Inflammatory macrophage treated with lipopolysaccharide for 4 hours (primary cell): ENCODE measurements at places on chromosomes 12 and 14.
A peak's percentile ranks its signal among the peaks of the same experiment; 100 is the strongest.

DNA sequence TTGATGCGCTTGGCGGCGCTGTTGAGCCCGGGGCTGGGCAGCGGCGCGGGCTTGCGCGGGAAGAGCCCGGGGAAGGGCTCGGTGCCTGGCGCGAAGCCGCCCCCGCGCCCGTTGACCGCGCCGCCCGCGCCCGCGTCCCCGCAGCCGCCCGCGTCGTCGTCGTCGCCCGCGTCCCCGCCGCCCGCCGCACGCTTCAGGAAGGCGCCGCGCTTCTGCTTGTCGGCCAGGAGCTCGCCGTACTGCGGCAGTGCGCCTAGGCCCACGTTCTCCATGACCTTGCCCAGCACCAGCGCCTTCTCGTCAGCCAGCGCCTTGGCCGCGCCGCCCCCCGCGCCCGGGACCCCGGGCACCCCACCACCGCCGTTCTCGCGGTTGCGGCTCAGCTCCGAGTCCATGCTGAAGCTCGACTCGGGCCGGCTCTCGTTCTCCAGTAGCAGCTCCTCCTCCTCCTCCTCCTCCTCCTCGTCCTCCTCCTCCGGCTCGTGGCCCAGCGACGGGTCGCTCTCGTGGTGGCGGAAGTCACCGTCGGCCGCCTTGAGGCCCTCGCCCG, 97.2 kb downstream of the BCL11B start:
- DNase-seq: no peak

GRCh38 chr14:100556936-100557505, 30.2 kb downstream of the BEGAIN start:
- DNase-seq: no peak

- no peak for DNase-seq
These were observed 6.0 kb upstream of the PCK2 start for GRCh38 chr14:24088095-24088494.

- peak; percentile 28 for DNase-seq
These were observed 452.7 kb upstream of the PDE3A start for GRCh38 chr12:19915392-19916195.

DNA sequence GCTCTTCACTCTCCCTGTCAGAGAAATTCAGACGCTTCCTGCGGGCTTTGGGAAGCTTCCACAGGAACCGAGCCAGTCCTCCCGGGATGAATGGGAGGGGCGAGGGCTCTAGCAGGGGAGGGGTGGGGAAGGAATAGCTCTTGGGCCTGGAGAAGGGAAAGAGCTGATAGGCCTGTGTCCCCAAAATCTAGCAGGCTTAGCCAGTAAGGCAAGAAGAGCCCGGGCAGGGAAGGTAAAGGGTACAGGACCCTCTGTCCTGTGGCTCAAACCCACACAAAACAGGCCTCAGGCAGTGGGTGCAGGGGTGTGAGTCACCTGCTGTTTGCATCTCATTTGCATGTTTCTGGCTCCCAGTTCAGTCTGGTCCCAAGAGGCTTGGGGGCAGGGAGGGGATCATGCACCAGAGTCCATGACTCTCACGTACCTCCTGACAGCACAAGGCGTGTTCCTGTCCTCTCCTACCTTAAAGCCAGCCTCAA, 8.7 kb upstream of the SMUG1 start:
- DNase-seq: peak; percentile 8

DNA sequence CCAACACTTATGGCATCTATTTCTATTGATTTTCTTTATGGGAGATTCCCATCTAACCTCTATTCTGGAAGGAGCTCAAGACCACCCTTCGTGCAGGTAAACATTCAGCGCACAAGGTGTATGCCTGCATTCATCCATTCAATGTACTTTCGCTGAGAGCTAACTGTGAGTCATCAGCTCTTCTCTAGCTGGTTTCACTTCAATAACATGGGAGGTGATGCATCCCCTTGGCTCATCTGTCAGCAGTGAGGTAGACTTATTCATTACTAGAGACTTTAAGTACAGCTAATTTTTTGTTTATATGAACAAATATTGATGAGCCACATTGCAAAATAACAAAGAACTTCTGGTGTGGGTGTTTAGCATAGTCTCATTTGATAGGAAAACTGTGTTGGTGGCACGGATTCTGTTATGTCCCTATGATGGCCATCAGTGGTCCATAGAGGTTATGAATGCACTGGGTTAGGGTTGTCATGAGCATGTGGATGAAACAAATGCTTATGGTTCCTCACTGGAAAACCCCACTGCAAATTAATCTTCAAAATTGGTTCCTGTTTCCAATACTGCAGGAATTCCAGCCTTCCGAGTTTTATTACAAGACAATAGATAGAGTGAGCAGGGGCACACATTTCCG, 1151.0 kb downstream of the BCL11B start:
- no peak for DNase-seq

DNA sequence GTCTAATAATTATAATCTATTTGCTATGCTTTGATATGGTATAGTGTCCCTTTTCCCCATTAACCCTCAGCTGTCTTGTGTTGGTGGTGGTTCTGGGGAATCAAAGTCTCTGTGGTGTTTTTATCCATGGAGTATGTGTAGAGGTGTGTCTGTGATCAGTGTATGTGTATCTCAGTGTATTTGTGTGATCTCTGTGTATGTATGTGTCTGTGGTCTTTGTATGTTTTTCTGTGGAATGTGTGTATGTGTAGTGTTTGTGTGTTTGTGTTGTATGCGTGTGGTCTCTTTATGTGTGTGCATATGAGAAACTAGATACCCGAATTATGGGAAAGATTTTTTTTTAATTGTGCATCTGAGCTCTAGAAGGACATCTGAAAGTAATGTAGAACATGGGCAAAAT, 1.1 kb downstream of the GPR33 start:
- no peak for DNase-seq

DNA sequence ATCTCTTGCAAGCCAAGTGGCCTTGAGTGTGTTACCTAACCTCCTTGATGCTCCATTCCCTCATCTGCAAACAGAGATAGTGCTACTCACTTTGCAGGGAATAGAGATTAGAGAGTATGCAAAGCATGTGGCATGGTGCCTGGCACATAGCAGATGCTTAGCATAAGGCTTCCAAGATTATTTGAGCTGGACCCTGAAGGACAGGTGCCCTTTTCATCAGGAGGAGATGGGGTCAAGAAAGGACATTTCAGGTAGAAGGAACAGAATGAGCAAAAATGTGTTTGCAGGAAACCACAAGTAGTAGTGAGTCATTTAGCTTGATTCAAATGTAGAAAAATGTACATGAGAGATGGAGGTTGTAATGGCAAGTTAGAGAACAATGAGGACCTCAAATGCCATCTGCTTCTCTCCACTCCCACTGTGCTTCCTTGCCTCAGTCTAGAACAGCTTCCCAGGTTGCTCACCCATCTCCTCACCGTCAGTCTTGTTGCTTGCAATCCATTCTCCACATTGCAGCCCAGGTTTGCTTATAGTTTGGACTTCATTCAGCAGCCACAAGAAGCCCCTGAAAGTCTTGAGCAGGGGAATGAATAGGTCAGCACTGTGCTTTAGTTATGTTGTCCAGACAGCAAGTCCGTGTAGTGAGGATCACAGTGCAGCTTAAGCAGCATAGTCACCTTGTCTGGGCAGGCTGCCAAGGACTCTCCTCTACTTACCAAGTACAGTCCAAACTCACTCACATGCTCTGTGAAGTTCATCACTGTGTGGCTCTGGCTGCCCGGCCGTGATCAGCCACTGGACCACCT, 536.3 kb upstream of the CCDC196 start:
- no peak for DNase-seq

DNA sequence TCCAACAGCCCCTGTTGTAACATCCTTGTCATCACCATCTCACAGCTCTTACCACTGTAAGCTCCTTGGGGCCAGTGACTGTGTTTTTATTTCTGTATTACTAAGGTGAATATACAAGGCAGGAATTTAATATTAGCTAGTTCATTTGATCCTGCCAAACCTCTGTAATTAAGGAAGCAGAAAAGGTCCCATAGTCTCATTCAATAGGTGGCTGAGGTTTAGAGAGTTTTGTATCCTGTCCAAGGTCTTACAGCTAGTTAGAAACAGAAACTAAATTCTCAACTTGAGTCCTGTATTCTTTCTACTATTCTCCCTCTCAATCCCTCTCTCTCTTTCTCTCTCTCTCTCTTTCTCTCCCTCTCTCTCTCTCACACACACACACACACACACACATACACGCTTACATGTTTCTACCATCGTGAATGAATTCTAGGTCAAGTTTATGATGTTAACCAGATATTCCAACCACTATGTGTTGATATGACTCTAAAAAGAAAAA, 543 bp upstream of the GLIPR1 start:
- peak; percentile 53 for DNase-seq

- DNase-seq: no peak
These were observed 137.4 kb downstream of the BCL11B start for GRCh38 chr14:99134516-99135046.

DNA sequence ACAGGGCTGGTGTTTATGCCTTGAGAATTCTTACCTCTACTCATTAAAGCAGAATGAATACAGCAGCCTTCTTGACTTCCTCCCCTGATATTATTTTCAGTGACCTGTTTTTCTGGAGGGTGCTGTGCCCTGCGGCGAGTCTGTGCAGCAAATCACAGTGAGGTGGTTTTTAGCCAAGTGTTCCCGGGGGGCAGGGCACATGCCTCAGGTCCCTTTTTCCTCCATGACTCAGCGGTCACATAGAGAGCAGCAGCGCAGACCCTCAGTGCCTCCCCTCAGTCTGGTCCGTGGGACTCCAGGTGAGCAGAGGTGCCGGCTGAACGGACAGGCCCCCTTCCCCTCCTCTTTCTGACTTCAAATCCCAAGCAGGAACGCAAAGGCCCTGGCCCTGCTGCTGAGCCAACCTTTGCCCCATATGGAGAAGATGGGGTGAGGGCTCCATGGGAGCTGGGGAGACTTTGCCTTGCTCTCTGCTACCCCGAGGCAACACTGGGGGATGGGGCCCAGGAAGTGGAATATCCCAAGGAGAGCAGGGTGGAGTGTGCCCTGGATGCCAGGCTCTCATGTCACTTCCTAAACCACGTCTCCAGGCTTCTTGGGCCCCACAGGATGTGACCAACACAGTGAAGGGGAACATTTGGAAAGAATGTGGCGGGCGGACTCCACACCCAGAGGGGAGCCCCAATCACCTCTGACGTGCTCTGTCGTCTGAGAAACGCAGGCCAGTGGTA, 90.0 kb downstream of the DHRS2 start:
- DNase-seq: no peak

DNA sequence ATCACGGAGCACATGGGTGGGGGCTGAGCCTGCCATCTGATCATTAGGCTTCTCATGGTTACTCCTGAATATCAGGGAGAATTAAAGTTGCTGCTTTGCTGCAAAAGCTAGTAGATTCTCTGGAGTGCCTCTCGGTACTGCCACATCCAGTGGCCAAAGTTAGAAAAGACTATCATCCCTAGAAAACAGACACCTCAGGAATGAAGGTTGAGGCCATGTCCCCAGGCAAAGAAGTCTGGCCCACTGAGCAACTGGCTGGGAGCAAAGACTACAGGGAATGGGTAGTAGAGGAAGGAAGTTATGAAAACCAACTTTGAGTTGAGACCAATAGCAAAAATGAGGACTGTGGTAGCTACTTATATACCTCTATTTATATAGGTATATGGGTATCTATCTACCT, 258.7 kb downstream of the EFCAB11 start:
- DNase-seq: no peak

GRCh38 chr12:112381406-112381882, 787 bp downstream of the HECTD4 start:
- DNase-seq: no peak

GRCh38 chr12:97316321-97316720, 146.3 kb upstream of the RMST start:
- DNase-seq: no peak

GRCh38 chr12:121181181-121181580, 28.7 kb upstream of the P2RX4 start:
- DNase-seq: no peak

DNA sequence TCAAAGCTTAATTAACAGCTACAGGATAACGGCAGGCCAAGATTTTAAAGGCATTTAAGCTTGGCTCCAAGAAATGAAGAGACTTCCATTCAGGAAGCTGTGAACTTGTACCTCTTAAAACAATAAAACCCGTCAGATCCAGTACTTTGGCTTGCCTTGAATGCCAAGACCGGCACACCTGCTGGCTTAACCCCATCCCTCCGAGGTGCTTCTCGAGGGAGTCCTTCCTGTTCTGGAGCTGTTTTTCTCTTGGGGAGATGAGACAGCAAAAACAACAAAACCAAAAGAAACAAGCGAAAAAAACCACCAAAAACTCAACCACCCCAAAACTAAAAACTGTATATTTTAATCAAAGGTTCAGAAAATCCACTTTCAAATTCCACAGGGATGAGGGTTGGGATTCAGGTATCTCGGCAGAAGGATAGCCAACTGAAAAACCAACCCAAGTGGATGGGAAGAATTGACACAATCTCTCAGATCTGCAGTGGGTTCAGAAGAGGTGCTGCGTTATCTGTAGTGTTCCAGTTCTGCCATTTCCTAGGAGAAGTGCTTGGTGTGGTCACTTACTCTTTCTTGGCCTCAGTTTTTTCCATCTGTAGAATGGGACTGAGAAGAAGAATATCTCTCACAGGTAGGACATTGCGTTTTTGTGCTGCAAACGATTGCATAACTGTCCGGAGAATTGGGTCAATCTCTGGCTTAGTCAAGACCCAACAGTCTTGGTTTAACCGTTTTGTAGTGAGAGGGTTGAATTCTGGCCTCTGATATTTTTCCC, 420.1 kb downstream of the VRK1 start:
- DNase-seq: no peak

- DNase-seq: peak; percentile 53
These were observed 17.7 kb upstream of the PGF start for GRCh38 chr14:74973003-74973653.

DNA sequence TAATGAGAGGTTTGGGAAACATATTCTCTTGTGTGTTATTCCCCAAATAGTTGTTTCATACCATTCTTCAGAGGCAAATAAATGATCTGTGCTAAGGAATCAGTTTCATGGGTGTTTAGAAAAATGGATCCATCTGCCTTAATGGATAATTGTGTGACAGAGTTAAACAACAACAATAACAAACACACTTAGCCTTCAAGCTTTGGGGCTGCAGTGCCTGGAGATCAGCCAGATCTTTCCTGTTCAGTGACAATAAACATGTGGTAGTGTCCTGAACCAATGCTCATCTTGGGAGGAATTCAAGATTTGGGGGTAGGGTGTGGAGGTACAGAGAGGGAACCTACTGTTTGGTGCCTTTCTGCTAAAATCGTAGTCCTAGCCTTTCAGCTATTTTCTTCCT, 93.7 kb upstream of the PRICKLE1 start:
- DNase-seq: no peak

GRCh38 chr14:68574906-68575305, 218.0 kb downstream of the ZFP36L1 start:
- no peak for DNase-seq

DNA sequence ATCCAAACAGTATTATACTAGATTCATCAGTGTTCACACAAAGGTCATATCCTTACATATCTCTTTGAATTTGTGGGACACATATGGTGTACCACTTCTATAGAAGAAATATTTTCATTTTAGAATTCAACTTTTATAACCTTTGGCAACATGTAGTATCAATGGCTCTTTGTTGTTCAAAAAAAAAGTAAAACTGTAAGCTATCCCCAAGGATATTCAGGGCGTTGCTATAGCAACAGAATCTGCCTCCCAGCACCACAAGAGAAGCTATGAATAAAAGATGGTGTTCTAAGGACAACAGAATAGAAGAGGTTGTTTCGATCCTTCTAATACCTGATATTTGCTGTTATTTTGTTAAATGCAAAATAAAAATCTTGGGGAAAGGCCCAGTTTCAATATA, 139.3 kb downstream of the BRMS1L start:
- DNase-seq: no peak

GRCh38 chr14:76937181-76938091, 91.1 kb downstream of the IRF2BPL start:
- DNase-seq: no peak
